ENCODE measurements at places on chromosomes 13 and 19.

GRCh38 chr19:55145232-55145631, 3.8 kb downstream of the TNNT1 start:
- no peak for DNase-seq

DNA sequence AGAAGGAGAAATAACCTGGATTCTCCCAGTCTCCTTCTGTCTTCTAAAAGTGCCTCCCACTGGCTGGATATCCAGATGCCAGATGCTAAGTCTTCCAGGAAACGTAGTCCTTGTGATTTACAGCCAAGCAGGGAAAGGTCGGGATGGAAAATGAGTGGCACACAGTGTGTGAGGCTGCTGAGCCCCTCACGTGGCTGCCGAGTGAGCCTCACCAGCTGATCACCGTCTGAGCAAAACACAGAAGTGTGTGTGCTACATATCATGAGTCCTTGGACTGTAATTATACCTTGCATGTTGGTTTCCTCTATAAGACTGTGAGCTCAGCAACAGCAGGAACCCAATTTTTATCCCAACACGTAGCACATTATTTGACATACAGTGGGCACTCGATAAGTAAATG, 15.1 kb downstream of the LHFPL6 start:
- no peak for DNase-seq

DNA sequence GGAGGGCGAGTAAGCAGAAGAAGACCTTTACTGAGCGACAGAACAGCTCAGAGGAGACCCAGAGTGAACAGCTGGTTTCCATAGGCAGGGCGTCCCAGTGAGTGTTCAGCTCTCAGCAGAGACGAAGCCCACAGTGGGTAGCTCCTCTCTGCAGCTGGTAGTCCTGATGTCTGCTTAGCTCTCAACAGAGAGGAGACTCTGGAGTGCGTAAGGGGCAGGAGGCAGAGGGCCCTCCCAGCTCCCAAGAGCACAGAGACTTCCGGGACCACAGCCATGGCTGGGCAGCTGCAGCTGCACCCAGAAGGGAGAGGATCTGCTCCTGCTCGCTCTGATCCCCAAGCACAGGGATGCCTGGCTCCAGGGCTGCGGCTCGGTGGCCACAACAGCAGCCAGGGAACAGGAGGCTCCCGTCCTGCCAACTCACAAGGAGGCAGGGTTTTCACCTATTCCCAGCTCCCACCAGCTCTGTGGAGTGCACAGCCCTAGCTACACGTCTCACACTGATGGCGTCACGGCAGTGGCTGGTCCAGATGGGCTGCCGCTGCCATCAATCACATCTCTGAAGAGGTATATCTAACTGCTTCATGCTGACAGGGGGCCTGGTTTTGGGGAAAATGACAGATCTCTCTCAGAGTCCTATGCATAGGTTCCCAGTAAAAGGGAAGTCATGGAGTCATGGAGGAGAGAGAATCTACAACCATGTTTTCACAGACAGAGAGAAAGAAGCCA, 2660.1 kb upstream of the PCDH20 start:
- DNase-seq, result no peak

- no peak for DNase-seq
Measured at GRCh38 chr19:2303211-2303798, 4.6 kb downstream of the LINGO3 start.

All from globus pallidus (tissue), 1 donor.